ENCODE measurements at places on chromosomes 3 and 15.
A peak's percentile ranks its signal among the peaks of the same experiment; 100 is the strongest.

DNA sequence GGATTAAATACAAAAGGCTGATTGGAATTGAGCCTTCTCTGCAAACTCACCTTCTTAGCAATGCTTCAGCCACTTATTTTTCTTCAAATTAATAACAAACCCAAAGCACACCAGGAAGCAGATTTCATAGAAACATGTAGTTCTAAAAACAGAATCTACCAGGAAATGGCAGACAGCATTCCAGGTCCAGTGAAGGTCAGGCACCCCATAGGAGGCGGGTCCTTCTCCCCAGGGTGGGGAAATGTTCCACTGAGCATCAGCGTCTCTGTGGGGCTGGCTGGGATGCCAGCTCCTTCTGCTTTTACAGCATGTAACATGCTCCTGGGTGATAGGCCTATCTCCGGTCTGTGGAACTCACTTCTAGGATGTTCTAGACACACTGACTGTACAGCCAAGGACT lies 49.2 kb downstream of the CTNNB1 start:
- no peak for DNase-seq

DNA sequence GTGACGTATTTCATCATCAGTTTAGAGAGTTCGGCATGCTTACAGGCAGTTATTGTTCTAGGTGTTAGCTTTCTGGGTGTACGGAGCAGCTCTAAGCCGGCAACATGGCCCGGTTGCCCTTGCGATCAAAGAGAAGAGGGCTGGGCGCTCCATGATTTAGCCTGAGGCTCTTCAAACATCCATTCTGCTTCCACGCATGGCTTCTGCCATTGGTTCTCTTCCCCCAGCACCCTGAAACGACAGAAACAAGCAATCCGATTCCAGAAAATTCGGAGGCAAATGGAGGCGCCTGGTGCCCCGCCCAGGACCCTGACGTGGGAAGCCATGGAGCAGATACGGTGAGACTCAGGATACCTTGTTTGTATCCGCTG lies 574 bp downstream of the NGRN start:
- no peak for DNase-seq

DNA sequence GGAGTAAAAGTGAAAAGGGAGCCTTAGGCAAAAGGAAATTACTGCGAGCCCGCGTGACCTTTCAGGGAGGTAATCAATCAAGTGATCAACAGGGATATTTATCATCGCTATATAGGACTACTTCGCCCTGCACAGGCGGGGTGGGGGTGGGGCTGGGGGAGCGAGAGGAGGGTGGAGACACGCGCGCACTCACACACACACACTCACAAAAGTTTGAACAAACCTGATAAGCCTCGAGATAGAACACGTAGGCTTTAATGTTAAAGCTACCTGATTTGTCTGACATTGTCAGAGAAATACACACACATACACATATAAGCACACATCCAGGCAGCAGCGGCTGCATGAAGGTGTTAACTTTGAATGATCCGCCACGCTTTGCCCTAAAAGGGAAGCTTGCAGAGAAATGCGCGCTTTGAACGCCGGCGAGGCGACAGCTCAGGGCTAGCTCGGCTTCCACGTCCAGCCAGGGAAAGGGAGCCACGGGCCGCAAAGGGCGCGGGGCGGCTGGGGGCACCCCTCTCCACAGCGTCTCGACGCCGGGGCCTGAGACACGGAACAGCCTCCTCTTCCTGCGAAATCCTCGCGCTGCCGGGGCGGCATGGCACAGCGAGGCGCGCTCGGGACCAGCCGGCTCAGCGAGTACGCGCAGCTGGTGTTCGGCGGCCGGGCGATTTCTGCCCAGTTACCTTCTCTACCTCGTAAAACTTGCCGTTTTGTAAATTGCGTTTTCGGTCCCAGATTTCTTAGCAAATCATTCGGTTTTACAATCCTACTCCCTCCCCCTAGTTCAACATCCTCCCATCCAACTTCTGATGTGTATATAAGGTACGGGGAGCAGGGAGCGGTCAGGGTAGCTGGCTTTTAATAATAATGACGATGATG lies 4.8 kb upstream of the MECOM start:
- DNase-seq = peak; percentile 45

DNA sequence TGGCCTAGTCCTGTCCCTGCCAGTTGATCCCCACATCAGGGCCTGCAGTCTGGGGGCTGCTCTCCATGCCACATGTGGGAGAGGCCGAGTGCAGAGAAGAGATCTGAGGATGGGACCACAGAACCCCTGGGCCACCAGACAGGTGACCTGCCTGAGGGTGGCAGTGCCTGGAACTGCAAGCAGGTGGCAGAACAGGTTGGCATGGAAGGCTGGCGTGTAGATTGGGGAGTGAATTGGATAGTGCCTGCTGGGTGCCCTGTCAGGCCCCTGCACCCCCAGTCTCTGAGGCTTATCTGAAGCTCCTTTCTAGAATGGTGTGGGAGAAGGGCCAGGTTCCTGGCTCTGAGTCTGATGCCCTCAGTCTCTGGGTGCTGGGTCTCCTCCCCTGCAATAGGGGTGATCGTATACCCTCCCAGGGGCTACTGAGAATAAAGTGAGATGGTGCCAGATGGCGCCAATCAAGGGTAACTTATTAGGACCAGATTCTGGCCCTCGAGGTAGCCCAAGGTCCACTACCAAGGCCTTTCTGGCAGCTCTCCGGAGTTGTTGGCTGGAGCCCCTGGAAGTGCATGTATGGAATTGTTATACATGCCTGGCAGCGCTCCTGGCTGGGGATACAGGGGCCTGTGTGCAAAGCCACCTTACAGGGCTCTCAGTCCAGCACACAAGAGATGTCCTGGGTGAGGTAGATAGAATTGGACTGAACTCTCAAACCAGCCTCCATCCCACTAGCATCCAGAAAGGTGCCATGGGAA lies 15.7 kb downstream of the C3orf18 start:
- no peak for DNase-seq

GRCh38 chr3:15728766-15729165 lies 69.0 kb downstream of the ANKRD28 start:
- DNase-seq = no peak
